Stimulated activated CD8-positive, alpha-beta memory T cell treated with anti-CD3 and anti-CD28 coated beads, Interleukin-2, amount 100 ng/mL, for 48 hours (primary cell): ENCODE measurements at places on chromosomes 4 and X.

DNA sequence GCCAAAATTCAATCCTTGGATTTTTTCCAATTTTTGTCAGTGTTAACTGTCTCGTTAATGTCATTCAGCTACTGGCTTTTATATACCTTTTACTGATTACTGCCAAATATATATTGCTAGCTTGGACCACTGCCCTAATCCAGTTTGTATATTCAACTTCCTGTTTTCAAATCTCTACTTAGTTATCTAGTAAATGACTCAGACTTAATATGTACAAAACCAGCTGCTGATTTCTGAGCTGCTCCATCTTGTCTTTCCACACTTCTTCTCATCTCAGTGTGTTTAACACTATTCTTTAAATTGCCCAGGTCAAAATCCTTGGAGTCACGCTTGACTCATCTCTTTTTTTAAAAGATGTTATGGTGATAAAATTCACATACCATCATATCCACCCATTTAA, 1196.7 kb downstream of the RAPGEF2 start:
- DNase-seq = no peak

DNA sequence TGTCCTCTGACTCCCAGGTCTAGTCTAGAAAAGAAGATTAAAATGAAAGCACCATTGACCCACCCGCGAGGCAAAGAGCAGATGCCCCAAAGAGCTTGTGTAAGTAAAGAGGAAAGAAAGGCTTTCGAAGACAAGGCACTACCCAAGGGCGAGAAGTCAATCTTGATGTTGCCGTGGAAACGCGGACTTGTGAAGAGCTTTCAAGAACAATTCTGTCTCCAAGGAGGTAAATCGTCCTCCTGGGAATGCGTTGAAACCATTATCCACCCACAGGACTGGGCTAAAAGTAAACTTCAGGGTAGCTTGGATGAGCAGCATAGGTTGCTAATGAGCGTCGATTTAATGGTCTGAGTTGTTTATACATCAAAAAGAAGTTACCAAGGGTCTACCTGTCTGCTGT, 189.3 kb downstream of the DHRSX start:
- DNase-seq = no peak

DNA sequence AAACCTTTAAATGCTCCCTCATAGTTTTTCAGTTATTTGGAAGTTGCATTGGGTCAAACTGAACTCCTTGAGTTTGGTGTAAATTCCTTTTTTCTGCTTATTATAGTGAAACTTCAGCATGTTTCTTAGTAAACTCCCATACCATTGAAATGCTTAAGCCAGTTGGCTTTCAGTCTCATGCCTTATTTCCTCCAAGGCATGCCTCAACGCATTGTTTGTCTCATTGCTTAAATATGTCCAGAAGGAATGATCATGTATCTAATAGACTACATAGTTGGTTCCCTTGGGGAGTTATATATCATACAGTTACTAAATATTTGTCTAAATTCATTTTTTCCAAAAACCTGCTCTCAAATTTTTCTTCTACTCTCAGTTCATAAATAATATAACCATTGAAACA, 114.0 kb downstream of the STOX2 start:
- DNase-seq = no peak

DNA sequence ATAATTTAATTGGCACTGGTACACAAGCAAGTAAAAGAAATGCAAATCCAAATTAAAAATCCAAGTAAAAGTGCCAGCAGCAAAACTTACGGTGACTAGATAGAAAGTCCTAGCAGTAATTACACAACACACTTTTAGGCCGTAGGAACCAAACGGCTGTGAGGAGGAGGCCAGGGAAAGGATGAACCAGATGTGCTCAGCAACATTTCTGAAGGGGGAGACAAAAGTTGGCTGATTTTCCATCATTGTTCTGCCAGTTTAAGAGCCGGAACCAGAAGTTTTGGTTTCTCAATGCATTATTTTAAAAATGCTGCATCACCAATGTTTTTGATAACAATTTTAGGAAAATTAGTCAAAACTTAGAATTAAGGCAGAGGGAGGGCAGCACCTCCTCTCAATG, 68.7 kb upstream of the ENPP6 start:
- DNase-seq = no peak

- DNase-seq = no peak
Observed at GRCh38 chrX:132425744-132426318, 63.0 kb downstream of the MBNL3 start.

- no peak for DNase-seq
Observed at GRCh38 chr4:113248320-113248719, 198.9 kb downstream of the ANK2 start.

DNA sequence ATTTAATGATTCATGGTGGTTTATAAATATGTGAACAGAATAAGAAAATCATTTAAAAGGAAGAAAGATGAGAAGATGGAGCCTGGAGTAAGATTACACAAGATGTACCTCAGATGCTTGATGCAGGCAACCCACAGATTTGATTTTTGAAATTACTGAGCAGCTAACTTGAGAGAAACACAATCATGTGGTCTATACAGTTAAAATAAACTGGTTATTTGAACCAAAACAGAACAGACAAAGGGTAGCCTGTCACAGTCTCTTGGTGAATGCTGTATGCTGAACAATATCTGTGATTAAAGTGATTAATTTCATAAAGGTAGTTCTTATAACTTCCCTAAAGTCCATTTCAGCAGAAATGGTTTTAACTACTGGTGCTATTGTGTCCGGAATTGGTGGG, 4.2 kb downstream of the PI4K2B start:
- no peak for DNase-seq

- no peak for DNase-seq
Observed at GRCh38 chr4:151940291-151940690, 179.5 kb upstream of the GATB start.

DNA sequence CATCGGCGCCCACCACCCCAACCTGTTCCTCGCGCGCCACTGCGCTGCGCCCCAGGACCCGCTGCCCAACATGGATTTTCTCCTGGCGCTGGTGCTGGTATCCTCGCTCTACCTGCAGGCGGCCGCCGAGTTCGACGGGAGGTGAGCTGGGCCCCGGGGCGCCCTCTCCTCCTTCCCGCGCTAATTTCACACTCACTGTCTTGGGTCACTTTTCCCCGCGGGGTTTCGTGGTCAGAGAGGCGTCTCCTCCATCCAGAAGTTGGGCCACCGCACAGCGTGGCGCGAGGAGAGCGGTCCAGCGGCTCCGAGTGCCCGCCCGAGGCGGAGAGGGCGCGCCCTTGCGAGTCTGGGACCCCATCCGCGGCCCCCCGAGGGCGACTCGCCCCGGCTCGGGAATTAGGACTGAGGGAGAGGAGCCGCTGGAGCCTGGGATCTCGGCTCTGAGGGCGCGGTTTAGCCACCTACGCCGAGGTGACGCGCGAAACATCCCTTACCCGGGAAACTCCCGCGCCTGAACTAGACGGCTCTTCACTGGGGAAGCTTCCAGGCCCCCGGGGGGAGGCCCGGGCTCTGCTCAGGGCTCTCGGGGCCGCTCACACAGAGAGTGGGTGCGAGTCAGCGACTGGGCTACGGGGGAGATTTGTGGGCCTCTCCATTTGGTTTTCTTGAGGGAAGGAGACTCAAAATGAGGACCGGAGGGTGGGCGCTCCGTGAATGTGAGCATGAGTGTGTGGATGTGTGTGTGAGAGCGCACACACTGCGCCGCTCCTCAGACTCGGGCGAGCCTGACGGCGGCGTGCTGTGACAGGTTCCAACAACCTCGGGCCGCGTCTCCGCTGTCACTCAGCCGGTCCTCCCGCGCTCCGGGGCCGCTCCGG, 551 bp downstream of the NPNT start:
- DNase-seq = no peak

GRCh38 chr4:152209772-152210493, 326.0 kb downstream of the FBXW7 start:
- no peak for DNase-seq

DNA sequence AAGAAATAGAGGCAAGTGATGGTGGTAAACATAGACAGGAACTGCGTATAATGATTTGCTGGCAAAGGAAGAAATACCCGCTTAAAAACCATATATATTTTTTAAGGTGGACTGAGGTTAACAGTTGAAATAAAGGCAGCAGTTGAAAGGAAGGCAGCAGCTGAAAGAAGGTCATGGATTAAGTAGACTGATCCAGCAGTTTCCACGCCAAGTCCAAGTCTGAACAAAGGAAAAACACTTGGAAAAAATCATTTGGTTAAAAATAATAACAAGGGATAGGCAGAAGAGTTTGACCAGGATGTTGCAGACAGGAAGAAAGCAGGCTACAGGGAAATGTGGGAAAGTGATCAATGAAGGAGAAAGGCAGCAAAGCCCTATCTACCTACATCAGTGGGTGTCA, 93.6 kb downstream of the AMELX start:
- no peak for DNase-seq

- no peak for DNase-seq
Observed at GRCh38 chr4:87633243-87633642, 16.8 kb upstream of the DMP1 start.

DNA sequence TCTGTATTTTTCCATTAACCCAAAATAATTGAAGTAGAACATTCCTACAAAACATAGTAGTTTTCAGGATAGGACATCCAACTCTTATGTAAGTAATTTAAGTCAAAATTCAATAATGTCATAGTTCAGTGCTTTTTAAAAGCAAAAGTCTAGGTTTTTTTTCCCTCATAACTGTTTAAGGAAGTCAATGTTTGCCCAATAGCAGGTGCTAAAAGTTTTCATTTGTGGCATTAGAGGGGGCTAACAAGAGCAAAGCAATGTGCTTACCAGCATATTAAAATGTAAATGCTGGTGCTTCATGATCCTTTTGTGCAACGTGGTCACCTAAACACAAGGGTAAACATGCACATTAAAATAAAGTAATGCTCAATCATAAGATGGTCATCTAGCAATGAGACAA, 155.2 kb upstream of the PPP1R2C start:
- no peak for DNase-seq

DNA sequence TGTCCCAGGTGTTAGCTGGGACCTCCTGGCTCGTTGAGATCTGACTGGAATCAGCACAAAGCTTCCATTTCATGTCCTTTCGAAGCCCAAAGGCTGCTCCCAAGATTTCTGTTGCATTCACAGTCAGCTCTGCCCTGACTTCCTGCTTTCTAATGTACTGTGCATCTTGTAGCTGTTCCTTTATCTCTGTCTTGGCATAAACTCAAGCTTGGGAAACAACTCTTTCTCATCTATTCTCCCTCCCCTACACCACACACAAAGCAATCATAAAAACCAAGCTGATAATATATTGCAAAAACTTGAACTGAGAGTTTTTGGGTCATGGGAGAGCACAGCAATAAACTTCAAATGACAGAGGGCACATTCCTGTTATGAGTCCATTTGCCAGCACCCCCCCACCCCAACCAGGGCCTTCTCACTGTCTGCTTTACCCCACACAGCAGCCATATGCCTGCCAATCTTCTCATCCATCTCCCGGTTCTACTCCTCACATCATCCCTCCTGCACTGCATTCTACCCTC, 76.3 kb downstream of the SYNPO2 start:
- no peak for DNase-seq

DNA sequence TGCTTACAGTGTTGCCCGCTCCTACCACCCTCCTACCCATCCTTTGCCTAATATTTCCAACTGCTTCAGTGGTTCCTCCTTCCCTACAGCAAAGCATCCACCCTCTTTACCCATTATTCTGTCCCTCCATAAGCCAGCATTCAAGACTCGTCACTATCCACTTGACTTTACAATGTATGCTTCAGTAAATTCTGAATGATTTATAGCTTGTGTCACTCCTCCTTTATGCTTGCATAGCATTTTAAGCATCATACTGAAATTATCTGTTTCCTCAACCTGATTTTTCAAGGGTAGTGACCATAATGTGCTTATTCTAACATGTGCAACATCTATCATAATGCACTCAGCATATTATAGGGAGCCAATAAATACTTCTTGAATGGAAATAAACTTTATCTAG, 365.5 kb downstream of the RAB28 start:
- DNase-seq = no peak

- DNase-seq = no peak
Observed at GRCh38 chrX:38649674-38650647, 88.6 kb downstream of the TSPAN7 start.

DNA sequence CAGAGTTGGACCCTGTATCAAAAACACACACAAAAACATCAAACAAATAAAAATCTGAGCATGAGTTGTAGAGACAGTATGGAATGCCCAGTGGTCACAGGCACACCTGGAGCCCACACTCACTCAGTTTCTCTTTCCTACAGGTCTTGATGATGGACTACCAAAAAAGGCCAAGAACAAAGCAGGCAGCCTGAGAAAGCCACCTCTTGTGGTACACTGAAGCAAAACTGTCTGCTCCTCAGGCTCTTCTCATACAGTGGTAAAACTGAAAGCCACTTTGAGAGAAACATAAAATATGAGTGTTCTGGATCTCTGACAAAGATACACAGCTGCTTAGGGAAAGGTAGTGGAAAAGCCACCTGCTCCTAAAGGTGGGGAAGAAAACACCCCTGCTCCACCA, 1206.9 kb downstream of the FSTL5 start:
- DNase-seq = no peak

DNA sequence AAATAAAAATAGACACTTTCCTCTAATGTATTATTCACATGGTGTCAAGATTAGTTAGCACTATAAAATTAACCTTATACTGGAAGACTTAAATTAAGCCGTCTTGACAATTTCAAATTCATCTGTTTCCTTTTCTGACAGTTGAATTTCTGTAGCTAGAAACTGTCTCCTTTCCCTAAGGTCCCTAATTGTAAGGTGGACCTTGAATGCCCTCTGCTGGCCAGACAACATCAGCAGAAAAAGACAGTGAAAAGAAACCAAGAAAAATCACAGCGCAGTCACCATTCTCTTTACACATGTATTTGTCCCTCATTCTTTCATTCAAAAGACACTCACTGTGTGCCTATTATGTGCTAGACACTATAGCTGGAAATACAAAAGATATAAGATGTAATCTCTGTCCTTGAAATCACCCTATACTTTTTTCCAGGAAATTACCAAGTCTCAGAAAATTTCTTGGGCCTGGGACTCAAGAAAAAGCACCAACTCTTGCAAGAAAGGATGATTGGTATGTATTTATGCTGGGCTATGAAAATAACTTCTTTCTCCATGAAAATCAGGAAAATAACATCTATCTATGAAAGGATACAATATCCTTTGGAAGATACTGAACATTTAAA, 32.7 kb upstream of the AMBN start:
- peak; percentile 3 for DNase-seq

- DNase-seq = no peak
Observed at GRCh38 chrX:80430826-80431504, 10.7 kb downstream of the TENT5D start.

DNA sequence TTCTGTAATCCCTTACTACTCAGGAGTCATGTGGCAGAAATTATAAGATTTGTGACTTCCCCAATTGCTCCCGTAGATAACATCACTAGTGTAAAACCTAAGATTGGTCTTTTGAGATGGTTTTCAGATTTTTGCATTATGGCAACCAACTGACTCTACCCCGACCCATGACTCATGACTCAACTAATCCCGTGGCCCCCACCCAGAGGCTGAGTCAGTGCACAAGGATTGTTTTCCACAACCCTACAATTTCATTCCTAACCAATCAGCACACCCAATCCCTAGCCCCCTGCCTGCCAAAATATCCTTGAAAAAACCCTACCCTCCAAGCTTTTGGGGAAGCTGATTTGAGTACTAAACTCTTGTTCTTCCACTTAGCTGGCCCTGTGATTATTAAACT, 109.4 kb upstream of the FAM9C start:
- DNase-seq = no peak
